A673 (cell line): ENCODE measurements at places on chromosomes 2 and 18.

GRCh38 chr2:199861132-199861774, 10.3 kb upstream of the FTCDNL1 start:
- DNase-seq = peak; percentile 36
- peaks cover 5% of the 10 kb centered on the region for H3K4me1 ChIP-seq
- H3K4me3 ChIP-seq = no peak overlapping the region

- H3K36me3 ChIP-seq = no peaks in the 10 kb centered on the region
- no peaks in the 10 kb centered on the region for H3K27me3 ChIP-seq
- H3K27ac ChIP-seq = no peak overlapping the region
Observed at GRCh38 chr2:105845976-105846375, 101.3 kb downstream of the NCK2 start.

GRCh38 chr2:45220227-45220626, 211.0 kb upstream of the SIX2 start:
- H3K4me1 ChIP-seq = no peaks in the 10 kb centered on the region
- H3K27ac ChIP-seq = no peak overlapping the region
- H3K27me3 ChIP-seq = peaks cover 3% of the 10 kb centered on the region
- no peaks in the 10 kb centered on the region for H3K36me3 ChIP-seq
- DNase-seq = no peak

- peaks cover 5% of the 10 kb centered on the region for H3K36me3 ChIP-seq
- no peaks in the 10 kb centered on the region for H3K27me3 ChIP-seq
- H3K4me1 ChIP-seq = peaks cover 31% of the 10 kb centered on the region
- H3K4me3 ChIP-seq = no peak overlapping the region
Observed at GRCh38 chr2:18369760-18370159, 190.7 kb downstream of the RDH14 start.

- no peak overlapping the region for H3K27ac ChIP-seq
- DNase-seq = peak; percentile 36
- no peaks in the 10 kb centered on the region for H3K36me3 ChIP-seq
- no peak overlapping the region for H3K4me3 ChIP-seq
- H3K4me1 ChIP-seq = no peaks in the 10 kb centered on the region
Observed at GRCh38 chr2:219675221-219675620, 47.8 kb downstream of the SLC4A3 start.

GRCh38 chr18:72201032-72201431, 343.1 kb downstream of the CBLN2 start:
- no peaks in the 10 kb centered on the region for H3K36me3 ChIP-seq
- H3K27ac ChIP-seq = no peak overlapping the region
- no peak overlapping the region for H3K4me3 ChIP-seq
- no peak for DNase-seq
- peaks cover 24% of the 10 kb centered on the region for H3K27me3 ChIP-seq

GRCh38 chr2:83584672-83585071, 874.4 kb downstream of the SUCLG1 start:
- no peaks in the 10 kb centered on the region for H3K36me3 ChIP-seq
- no peak overlapping the region for H3K27ac ChIP-seq
- H3K4me1 ChIP-seq = no peaks in the 10 kb centered on the region

- H3K4me1 ChIP-seq = no peaks in the 10 kb centered on the region
- H3K27ac ChIP-seq = no peak overlapping the region
- no peak overlapping the region for H3K4me3 ChIP-seq
- no peaks in the 10 kb centered on the region for H3K36me3 ChIP-seq
- no peak for DNase-seq
- H3K27me3 ChIP-seq = no peaks in the 10 kb centered on the region
Observed at GRCh38 chr2:28172114-28172898, 220.4 kb upstream of the FOSL2 start.

- DNase-seq = no peak
- H3K27ac ChIP-seq = no peak overlapping the region
- H3K4me1 ChIP-seq = no peaks in the 10 kb centered on the region
- no peaks in the 10 kb centered on the region for H3K36me3 ChIP-seq
- no peak overlapping the region for H3K4me3 ChIP-seq
Observed at GRCh38 chr2:183089192-183089851, 10.8 kb downstream of the DUSP19 start.

DNA sequence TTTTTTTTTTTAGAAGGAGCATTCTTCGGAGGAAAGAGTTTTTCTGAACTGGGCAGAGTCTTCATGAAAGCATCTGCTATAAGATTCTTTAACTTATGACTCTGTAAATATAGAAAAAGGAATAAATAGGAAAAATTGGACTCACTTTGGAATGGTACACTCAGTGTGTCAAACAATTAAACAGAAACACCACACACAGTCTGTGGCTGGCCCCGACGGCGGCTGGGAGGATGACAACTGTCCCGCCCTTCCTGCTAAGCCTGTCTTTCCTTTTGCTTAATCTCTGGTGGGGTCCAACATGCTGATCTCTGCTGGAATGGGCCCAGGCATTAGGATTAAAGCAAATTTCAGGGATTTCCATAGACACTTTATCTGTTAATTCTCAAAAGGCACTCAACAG, 12.5 kb upstream of the RAB31 start:
- no peaks in the 10 kb centered on the region for H3K36me3 ChIP-seq
- H3K27me3 ChIP-seq = no peaks in the 10 kb centered on the region
- no peak overlapping the region for H3K4me3 ChIP-seq
- H3K4me1 ChIP-seq = peaks cover 9% of the 10 kb centered on the region

DNA sequence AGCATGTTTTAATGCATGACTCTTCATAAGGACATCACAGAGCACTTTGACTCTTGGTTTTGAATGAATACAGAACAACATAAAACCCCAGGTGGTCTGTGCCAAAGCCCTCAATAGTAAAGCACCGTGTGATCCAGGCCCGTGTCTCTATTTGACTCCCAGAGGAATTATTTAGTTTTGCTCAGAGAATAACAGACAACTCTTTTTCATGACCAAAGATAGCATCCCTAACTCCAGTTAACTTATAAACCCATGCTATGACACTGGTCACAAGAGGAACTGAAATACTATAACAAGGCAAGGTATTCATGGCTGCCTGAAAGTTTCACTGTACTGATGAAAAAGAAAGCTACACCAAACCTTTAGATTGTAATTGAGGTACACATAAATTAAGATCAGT, 128.4 kb downstream of the IKZF2 start:
- H3K27me3 ChIP-seq = no peaks in the 10 kb centered on the region
- no peak overlapping the region for H3K4me3 ChIP-seq

- no peak overlapping the region for H3K4me3 ChIP-seq
- no peak overlapping the region for H3K27ac ChIP-seq
- H3K4me1 ChIP-seq = peaks cover 11% of the 10 kb centered on the region
Observed at GRCh38 chr2:168355779-168356476, 100.1 kb upstream of the CERS6 start.

- H3K4me3 ChIP-seq = no peak overlapping the region
- H3K36me3 ChIP-seq = no peaks in the 10 kb centered on the region
- peaks cover 17% of the 10 kb centered on the region for H3K4me1 ChIP-seq
- no peak overlapping the region for H3K27ac ChIP-seq
- no peaks in the 10 kb centered on the region for H3K27me3 ChIP-seq
Observed at GRCh38 chr2:235287375-235287733, 206.5 kb upstream of the AGAP1 start.

GRCh38 chr2:24866946-24867345, 53.1 kb downstream of the ADCY3 start:
- no peaks in the 10 kb centered on the region for H3K4me1 ChIP-seq
- no peaks in the 10 kb centered on the region for H3K36me3 ChIP-seq
- H3K4me3 ChIP-seq = no peak overlapping the region
- DNase-seq = no peak

- H3K4me3 ChIP-seq = no peak overlapping the region
- no peak overlapping the region for H3K27ac ChIP-seq
- DNase-seq = no peak
- H3K36me3 ChIP-seq = no peaks in the 10 kb centered on the region
Observed at GRCh38 chr2:169997140-169997887, 170.1 kb downstream of the UBR3 start.

GRCh38 chr18:26655525-26656430, 107.4 kb upstream of the KCTD1 start:
- H3K4me1 ChIP-seq = no peaks in the 10 kb centered on the region
- H3K4me3 ChIP-seq = peak overlapping the region; percentile 39
- H3K27me3 ChIP-seq = peaks cover 93% of the 10 kb centered on the region
- no peaks in the 10 kb centered on the region for H3K36me3 ChIP-seq

GRCh38 chr2:143881246-143881645, 638.7 kb downstream of the ZEB2 start:
- no peaks in the 10 kb centered on the region for H3K36me3 ChIP-seq
- no peaks in the 10 kb centered on the region for H3K4me1 ChIP-seq
- no peak overlapping the region for H3K27ac ChIP-seq
- DNase-seq = no peak
- no peaks in the 10 kb centered on the region for H3K27me3 ChIP-seq

DNA sequence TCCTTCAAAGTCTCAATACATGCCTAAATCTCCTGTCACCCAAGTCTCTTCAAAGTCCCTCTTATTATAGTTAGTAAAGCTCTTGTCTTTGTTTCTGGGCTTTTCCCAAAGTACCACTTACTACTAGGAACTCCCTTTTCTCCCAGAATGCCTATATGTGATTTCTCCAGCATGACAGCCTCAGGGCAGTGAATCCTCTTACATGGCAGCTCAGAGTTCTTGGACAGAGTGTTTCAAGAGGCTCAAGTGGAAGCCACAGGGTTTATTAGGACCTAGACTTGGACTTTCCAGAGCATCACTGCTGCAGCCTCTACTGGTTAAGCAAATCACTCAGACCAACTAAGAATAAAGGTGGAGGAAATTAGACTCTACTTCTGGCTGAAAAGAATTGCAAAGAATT, 98.9 kb downstream of the CSRNP3 start:
- no peaks in the 10 kb centered on the region for H3K27me3 ChIP-seq
- DNase-seq = no peak
- H3K4me3 ChIP-seq = no peak overlapping the region
- peak overlapping the region; percentile 25 for H3K27ac ChIP-seq
- H3K36me3 ChIP-seq = no peaks in the 10 kb centered on the region
- peaks cover 83% of the 10 kb centered on the region for H3K4me1 ChIP-seq

- H3K27ac ChIP-seq = no peak overlapping the region
- peak; percentile 50 for DNase-seq
- peaks cover 15% of the 10 kb centered on the region for H3K4me1 ChIP-seq
Observed at GRCh38 chr2:188326669-188327301, 35.1 kb downstream of the GULP1 start.

GRCh38 chr2:27214941-27215340, 2.2 kb upstream of the CAD start:
- DNase-seq = peak; percentile 79
- H3K27me3 ChIP-seq = no peaks in the 10 kb centered on the region
- H3K4me3 ChIP-seq = no peak overlapping the region
- peaks cover 48% of the 10 kb centered on the region for H3K4me1 ChIP-seq

DNA sequence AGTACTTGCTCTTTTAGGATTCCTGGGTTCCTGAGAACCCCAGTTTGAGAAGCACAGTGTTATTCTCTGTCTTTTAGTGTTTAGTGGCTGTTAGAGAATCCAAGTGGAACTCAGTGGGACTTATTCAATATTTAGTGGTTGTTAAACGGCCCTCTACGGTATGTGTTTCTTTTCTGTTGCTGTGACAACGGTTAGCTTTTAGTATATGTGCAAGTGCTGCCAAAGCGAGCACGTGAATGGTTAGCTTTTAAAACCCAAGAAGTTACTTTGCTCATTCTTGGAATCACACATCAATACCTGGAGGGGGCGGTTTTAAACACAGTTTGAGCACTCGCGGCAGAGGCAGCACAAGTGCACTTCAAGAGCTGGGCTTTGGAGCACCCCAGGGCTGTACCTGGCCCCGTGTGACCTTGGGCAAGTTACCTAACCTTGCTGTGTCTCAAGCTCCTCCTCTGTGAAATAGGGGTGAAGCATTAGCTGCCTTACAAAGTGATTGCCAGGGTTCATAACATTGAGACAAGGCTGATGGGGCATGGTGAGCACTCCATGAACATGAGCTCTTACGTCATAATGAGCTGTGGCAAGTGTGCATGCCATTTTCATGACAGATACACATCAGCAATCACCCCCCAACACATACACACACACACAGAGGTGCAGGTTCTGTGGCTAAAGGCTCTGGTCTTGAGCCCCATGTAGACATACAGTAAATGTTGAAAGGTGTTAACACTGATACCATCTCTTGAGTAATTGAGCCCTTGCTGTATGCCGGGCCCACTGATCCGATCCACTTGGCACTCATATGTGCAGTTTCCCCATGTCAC, 234.1 kb downstream of the ALPK2 start:
- no peaks in the 10 kb centered on the region for H3K27me3 ChIP-seq
- no peaks in the 10 kb centered on the region for H3K36me3 ChIP-seq
- no peaks in the 10 kb centered on the region for H3K4me1 ChIP-seq
- H3K4me3 ChIP-seq = no peak overlapping the region

GRCh38 chr2:98561902-98562695, 46.2 kb downstream of the COA5 start:
- H3K4me1 ChIP-seq = no peaks in the 10 kb centered on the region
- H3K27ac ChIP-seq = no peak overlapping the region
- no peaks in the 10 kb centered on the region for H3K27me3 ChIP-seq
- H3K36me3 ChIP-seq = peaks cover 10% of the 10 kb centered on the region
- DNase-seq = no peak

DNA sequence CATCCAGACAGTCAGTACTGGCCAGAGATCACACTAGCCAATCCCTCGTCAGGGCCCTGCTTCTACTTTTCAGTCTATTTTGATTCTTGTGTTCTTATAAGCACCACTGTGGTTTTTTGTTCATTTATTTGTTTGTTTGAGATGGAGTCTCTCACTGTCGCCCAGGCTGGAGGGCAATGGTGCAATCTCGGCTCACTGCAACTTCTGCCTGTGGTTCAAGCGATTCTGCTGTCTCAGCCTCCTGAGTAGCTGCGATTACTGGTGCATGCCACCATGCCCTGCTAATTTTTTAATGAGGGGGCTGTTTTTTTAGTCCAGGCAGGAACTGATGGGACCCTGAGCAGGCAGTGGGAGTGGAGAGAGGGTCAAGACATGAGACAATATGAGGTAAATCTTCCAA, 64.9 kb upstream of the KIF5C start:
- H3K4me1 ChIP-seq = no peaks in the 10 kb centered on the region
- no peaks in the 10 kb centered on the region for H3K27me3 ChIP-seq
- no peak overlapping the region for H3K4me3 ChIP-seq
- no peak overlapping the region for H3K27ac ChIP-seq
- no peaks in the 10 kb centered on the region for H3K36me3 ChIP-seq

GRCh38 chr2:72892506-72893173, 5.4 kb downstream of the SPR start:
- H3K36me3 ChIP-seq = no peaks in the 10 kb centered on the region
- no peaks in the 10 kb centered on the region for H3K27me3 ChIP-seq

GRCh38 chr2:20197192-20197591, 27.7 kb downstream of the SDC1 start:
- H3K4me3 ChIP-seq = no peak overlapping the region
- DNase-seq = no peak
- H3K4me1 ChIP-seq = no peaks in the 10 kb centered on the region
- no peaks in the 10 kb centered on the region for H3K27me3 ChIP-seq
- H3K27ac ChIP-seq = no peak overlapping the region
- H3K36me3 ChIP-seq = no peaks in the 10 kb centered on the region

GRCh38 chr2:14301331-14301730, 331.2 kb upstream of the LRATD1 start:
- no peaks in the 10 kb centered on the region for H3K36me3 ChIP-seq
- no peak for DNase-seq
- no peaks in the 10 kb centered on the region for H3K4me1 ChIP-seq
- no peak overlapping the region for H3K4me3 ChIP-seq
- H3K27ac ChIP-seq = no peak overlapping the region
